ENCODE measurements at places on chromosomes 3 and 15. TPM values are rescaled to one million over a fixed set of nuclear protein-coding genes. Genes with fewer than 3 reads are reported as not detected.

DNA sequence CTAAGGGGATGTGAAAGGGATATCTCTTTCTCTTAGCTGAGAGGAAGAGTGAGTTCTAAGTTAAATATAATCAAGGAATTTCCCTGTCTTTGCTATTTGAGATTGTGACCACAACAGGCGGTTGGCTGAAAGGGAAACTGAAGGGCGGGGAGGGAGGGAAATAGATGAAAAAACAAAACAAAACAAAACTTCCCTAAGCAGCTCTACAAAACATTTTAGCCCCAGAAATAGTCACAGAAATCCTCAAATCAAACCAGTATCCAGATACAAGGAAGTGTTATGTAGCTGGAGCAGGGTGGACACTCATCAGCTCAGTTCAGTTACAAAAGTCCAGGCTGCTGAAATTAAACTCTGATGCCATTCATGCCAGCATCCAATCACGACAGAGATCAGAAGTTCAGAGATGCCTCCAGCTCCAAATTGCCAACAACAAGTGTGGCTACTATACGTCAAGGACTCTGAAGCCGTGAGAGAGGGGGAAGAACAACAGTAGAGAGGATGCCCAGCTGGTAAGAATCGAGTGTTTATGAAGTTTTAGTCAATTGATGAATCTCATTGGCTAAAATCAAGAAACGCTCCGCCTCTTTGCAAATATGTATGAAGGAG lies 319 bp upstream of the TP63 start:
- DNase-seq, result no peak

GRCh38 chr3:101722394-101723173 lies 1.8 kb upstream of the CEP97 start:
- DNase-seq, result no peak

RAB5A gene
- total RNA-seq, result 104 TPM

DNA sequence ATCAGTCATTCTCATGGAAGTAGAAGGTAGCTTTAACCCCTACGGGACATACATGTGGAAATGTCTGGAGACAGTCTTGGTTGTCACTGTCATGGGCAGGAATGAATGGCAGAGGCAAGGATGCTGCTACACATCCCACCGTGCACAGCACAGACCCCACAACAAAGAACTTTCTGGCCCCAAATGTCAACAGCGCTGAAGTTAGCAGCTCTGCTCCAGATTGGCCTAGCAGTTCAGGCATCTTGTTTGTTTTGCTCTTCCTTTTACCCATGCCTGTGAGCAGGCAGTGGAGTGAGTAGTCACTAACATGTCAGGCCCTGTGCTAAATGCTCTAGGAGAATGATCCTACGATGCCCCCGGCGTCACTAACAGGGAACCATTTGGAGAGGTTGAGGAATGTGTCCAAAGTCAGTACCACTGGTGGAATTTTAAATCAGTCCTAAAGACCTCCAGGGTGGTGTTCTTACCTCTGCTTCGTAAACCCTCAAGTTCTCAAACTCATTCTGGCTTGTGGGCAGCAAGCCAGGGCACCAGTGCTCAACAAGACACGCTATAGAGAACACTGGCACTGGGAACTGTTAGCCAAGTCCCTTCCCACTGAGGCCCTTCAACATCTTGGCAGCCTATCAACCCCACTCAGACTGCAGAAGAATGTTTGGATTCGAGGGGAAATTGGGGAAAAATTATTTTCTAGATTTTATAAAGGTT lies 142.2 kb downstream of the FOXP1 start:
- no peak for DNase-seq

DNA sequence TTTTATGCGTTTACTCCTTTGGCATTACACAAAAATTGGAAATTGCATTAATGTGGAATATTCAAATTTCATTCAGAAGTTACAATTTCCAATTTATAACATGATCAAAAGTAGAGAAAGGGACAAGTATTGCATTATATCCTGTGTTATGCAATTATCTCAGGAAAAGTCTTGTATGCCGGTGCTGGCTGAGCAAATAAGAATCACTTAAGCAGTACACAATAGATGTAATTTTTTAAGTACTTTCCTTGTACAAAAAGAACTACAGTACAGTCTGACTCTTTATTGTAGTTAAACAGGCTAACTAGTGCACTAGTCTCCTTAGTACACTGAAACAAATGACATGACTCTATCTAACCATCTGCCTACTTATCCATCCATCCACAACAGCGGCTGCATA lies 493.2 kb upstream of the KCNMB2 start:
- no peak for DNase-seq

DNA sequence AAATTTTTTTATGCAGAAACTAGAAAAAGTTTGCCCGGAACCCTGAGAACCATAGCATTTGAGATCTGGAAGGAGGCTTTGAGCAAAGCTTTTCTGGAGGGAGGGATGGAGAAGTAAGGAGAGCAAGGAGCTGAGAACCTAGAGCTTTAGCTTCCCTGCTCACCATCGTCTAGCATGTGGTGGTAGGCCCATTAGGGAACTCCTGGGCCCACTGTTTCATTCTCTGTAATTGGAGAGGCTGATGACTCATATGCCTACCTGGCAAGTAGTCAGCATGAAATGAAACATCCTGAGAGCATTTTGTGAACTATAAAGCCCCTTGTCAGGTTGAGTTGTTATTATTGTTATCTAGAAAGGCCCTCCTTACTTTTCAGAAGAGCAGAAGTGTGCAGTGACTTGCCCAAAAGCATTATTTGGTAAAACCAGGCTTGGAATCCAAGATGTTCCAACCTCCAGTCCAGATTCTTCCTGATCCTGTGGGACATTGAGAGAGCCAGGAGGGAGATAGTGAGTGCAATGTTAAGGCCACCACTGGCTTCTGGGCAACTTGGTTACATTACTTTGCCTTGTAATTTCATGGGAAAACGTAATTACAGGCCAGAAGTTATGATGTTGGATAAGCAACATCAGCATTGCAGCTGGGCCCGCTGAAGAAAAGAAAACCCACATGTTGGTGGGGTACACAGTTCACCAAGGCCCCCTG lies 104.5 kb upstream of the BFSP2 start:
- no peak for DNase-seq

GRCh38 chr3:147408188-147409100 lies 721 bp upstream of the ZIC1 start:
- no peak for DNase-seq

RASGRF1 gene
- 0.48 TPM for total RNA-seq

THAP10 gene
- total RNA-seq, result 5.0 TPM

- no peak for DNase-seq
These were observed 701.8 kb upstream of the CCDC54 start for GRCh38 chr3:106675451-106675850.

OSTN gene
- 13.9 TPM for total RNA-seq

DNA sequence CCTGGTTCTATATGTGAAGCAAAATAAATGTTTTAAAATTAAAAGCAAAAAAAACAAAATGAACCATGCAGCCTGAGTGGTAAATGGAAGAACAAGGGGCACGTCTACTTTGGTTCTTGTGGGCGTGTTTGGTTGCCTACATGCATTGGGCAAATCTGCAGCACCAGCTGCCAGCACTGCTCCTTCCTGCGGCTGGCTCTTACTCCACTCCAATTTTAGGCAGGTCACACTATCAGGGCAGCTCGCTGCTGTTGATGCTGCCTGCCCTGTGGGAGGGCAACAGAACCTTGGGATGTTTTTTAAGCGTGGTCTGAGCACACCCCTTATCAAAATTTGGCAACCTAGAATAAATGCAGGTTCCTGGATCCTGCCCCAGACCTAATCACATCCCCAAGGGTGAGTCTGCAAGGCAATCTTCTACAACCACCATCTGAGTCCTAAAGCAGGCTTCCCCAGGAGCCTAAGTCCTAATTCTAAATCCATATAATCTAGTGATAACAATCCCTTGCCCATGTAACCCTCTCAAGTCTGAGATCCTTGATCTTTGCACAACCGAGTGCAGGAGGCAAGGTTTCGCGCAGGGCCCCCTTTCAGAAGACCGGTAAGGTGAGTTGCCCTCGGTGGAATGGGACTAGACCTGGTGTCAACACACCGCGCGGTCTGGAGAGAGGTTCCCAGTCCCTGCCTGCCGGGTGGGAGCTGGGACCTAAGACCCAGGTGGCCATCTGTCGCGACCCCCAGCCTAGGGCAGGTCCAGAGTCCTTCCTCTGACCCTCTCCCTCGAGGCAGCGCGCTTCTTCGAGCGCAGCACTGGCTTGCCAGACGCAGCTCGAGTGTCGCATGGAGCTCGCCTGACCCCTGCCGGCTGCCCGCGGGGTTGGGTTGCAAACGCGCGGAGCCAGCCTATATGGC lies 15.9 kb downstream of the IVD start:
- DNase-seq, result no peak

DNA sequence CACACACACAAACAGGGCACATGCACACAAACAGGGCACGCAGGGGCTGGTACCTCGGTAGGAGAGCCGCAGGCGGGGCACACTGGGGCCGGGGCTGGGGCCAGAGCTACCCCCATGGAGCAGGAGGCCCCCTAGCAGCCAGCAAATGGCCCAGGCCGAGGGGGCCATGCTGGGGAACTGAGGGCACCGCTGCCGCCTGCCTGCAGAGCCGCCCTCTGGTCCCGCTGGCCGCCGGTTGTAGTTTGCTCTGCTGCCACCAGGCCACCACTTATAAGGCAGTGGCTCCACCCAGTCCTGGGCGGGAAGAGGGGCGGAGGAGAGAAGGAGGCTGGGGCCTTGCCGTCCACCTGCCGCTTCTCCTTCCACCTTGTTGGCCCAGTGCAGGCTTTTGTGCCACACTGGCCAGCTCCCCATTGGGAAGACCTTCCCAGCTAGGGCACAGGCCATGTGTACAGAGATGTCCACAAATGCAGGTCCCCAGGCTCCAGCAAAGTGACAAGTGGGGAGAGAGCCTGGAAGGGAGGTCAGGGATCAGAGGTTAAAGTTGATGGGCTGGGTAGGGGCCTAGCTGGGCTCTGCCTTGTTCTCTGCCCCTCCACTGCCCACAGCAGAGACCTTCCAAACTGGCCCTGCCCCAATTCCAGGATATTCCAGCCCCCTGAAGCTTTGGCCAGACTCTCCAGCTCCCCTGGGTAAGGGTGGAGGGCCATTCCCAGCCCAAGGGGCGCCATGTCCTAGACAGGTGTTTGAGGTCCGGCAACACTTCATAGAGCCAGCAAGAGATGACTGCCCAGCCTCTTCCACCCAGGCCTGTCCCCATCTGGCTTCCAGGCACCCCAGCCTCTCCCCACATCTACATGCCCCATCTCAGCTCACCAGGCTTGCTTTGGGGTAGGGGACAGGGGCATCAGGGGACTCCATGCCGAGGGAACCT lies at the start of gene SEMA3G:
TSS of gene SEMA3G (minus strand) at position 244 of the 934 bp plus-strand sequence. CDS start at position 168, 76 bp downstream.
- no peak for DNase-seq

FETUB gene
- not detected for total RNA-seq

DNA sequence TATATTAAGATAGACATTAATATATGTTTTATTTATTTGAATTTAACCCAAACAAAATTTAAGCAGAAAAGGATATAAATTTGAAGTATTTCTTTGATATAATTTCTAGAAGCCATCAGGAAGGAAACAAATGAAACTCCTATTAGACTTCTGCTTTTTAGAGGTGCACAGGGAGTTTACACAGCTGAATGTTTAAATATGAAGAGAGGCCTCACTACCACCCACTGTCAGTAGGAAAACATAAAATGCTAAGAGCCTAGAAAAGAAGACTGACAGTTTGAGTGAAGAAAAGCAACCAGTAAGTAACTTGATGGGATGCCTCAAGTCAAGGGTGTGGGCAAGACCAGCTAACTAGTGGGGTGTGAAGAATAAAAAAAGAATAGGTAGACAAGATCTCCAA lies 19.7 kb downstream of the PLSCR2 start:
- no peak for DNase-seq

RETNLB gene
- total RNA-seq, result not detected

DNA sequence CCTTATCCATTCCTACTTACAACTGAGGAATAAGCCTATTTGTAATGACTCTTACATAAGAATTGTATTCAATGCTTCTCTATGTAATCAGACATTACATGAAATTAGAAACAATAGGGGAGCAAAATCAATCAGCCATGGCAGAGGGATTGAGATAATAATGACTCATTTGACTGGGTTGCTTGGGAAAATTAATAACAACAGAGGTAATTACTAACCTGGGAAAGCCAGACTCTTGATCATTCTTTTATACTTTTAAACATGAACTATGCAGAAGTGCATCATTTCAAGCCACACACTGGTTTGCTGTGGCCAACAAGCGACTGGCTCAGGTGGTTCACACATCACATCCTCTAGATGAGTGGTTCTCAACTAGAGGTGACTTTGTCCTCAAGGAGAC lies 126.3 kb upstream of the CRBN start:
- DNase-seq, result no peak

DNA sequence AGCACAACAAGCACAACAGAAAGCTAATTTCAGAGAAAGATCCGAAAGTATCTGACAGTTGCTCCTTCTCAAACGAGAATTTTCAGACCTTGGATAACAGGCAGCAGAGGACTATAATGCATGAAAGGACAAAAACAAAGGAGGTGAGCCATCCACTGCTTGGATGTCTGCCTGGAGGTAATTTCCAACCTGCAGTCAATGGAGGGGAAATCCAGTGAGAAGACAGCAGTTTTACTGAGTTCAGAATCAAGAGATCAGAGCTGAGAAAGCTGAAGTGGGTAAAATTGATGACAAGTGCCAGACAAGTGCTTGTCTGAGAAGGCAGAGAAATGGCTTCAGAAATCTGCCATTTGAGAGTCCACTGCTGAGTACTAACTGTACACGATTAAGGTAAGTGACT lies 22.1 kb downstream of the UBE3A start:
- no peak for DNase-seq

DNA sequence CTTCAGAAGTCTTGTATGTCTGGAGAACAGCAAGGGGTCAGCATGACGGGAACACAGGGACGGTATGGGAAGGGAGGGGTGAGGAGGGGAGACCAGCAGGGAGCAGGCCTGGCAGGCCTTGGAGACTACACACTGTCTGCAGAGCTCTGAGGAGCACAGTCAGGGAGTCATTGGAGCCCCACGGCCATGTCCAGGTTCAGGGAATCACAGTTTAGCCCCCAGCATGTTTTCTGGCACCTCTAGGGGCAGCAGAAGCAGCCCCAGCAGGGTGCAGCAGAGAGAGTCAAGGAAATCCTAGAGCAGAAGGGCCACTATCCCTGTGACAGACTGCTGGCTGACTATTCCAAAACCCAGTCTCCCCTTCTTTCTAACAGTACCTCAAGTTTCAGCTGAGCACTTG lies 3.2 kb downstream of the LAMP3 start:
- no peak for DNase-seq

DNA sequence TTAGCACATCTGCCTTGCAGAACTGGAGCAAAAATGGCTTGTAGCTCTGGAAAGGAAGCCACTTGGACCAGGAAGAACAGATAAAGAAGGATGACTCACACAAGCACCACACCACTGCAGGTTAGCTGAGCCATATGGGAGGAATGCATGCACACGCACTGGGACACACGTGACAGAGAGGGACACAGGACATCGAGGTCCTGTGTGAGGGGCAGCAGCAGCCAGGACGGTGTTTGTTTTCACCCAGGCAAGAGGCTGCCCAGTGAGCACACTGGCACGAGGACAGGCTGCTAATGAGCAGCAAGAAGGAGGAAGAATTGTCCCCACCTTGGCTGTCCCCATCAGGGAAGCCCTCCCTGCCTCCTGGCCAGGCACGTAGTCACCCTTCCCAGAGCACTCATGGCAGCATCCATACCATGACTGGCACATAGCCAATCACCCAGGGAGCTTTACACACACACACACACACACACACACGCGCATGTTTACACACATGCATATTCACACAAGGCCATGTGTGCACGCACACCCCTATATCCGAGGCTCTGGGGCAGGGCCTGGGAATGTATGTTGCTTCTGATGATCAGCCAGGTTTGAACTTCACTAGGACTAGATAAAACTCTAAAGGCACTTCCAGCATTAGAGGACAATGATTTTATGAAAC lies 24.0 kb upstream of the SPTBN5 start:
- DNase-seq, result no peak
